T-helper 2 cell (primary cell): ENCODE measurements at places on chromosomes 12 and 14.

GRCh38 chr14:31137214-31137889 lies 70.2 kb downstream of the HECTD1 start:
- no peak for DNase-seq

GRCh38 chr12:11650286-11651281 lies 1.1 kb downstream of the ETV6 start:
- DNase-seq: no peak

DNA sequence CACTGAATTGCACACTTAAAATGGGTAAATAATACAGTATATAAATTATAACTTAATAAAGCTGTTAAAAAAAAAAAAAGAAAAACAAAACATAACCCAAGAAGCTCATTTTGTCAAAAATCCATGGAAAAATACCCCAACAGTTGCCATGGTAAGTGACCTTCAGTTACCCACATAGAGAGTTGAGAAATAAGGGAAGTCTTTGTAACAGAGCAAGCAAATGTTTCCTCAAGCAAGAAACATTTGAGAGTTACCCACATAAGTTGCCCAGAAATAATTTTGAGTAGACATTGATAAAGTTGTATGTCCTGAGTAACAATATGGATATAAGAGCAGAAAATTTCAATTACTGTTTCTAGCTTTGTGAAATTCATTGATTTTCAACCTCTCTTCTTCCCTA lies 227.4 kb downstream of the CCDC59 start:
- no peak for DNase-seq

DNA sequence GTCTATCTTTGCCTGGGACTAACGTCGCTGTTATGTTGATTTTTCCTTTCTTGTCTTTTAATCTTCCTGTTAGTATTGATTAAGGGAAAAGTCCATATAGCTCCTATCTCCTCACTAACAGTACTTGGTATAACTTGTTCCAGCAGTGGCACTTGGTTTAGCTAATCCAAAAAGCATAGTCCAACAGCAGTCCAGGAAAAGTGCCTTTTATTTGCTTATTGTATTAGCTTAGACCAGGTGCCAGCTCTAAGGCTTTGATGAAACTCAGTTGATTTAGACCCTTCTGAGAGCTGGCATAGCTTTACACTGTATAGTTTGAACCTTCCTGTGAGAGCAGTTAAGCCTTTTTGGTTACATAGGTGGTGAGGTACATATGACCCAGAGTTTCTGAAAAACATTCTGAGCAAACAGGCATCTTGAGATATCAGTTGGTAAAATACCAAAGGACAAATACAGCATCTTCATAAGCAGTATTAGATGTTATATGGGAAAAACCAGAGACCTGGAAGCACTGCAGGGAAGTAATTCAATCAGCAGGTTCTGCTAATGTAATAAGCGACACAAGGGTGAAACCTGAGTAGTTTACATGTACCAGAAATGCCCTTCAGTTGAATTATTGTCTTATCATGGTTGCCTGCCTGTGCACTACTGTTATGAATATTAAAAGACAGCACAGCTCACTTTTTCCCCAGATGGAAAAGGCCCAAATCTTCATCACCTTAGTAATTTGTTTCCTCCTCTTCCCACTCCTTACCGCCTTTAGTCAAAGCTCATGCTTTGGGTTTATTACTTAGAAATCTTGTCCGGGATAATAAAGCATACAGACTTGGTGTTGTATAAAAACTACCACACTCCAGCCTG lies 13.0 kb downstream of the PELI2 start:
- DNase-seq: no peak

DNA sequence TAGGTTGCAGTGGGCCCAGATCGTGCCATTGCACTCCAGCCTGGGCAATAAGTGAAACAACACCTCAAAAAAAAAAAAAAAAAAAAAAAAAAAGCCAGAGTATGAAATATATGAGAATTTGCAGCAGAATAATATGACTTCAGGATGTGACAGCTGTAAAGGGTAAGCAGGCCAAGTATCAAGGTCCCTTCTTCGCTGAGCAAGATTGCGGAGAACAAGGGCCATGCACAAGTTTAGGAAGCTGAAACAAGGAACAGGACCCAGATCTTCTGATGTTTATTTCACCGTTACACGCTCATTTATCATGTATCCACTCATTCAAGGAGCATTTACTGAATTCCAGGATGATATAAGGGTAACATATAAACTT lies 659 bp upstream of the FOXJ2 start:
- DNase-seq: no peak

GRCh38 chr12:65958456-65958855 lies 134.2 kb downstream of the HMGA2 start:
- DNase-seq: no peak

DNA sequence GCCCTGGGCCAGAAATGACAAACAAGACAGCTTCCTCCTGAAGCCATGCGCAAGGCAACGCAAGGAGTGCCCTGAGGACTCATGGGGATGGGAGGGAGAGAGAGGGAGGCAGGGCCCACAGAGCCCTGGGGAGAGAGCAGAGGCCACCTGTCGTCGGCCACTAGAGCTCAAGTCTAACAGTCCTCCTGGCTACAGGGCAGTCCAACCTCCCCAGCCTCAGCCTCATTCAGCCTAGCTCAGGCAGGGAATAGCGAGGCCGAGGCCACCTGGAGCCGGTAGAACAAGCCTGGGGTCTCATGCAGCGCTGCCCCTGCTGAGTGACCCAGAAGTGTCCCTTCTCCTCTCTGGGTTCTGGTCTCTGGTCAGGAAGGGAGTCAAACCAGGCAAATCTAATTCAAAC lies 69.5 kb downstream of the BCL11B start:
- no peak for DNase-seq

GRCh38 chr14:49220492-49220891 lies 365.7 kb downstream of the RPS29 start:
- no peak for DNase-seq

DNA sequence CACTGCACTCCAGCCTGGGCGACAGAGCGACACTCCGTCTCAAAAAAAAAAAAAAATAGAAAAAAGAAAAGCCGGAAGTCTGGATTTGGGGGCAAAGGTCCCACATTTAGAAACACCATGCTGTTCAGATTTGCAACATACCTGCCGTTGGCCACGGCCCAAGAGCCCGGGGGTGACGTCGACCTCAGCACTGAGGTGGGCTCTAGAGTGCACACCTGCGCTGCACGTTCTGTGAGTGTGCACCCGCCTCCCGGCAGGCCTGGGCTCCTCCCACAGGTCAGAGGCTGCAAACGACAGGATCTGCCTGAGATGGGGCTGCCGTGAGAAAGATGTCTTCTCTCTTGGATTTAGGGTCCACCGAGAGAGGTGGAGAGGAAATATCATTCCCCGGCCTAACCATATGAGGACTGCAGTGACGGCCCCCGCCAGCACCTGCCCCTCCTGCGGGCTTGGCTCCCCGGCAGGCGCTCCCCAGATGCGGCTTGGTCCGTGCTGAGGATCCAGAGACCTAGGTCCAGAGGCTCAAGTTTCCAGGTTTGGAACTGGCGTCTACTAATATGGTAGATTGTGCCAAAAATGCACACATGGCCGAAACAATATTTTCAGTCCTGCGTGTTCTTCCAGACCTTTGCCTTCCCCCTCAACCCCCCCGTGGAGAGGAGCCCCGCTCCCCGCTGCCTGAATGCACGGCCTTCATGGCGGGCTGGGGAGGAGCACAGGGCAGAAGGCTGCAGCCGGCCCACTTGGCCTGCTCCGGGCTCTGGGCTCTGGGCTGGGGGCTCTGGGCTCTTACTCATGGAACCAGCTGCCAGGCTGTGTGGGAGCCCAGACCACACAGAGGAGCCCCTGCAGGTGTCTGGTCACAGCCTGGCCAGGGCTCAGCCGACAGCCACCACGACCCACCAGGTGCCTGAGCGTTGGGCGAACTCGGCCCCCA lies 58.8 kb upstream of the FBRSL1 start:
- DNase-seq: no peak

GRCh38 chr12:44777044-44777443 lies 99.1 kb downstream of the NELL2 start:
- DNase-seq: no peak

DNA sequence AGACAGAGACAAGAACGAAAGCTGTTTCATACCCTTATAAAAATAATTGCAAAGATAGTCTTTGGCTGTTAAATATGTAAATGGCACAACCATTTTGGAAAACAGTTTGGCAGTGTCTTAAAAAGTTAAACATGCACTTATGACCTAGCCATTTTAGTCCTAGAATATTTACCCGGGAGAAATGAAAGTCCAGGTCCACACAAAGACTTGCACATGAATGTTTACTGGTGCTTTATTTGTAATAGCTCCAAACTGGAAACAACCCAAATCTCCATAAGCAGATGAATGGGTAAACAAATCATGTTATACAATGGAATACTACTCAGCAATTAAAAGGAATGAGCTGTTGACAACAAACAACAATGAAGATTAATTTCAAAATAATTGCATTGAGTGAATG lies 380.4 kb downstream of the ETNK1 start:
- no peak for DNase-seq

- no peak for DNase-seq
These were observed 562 bp upstream of the GLIPR1L2 start for GRCh38 chr12:75390156-75390898.

DNA sequence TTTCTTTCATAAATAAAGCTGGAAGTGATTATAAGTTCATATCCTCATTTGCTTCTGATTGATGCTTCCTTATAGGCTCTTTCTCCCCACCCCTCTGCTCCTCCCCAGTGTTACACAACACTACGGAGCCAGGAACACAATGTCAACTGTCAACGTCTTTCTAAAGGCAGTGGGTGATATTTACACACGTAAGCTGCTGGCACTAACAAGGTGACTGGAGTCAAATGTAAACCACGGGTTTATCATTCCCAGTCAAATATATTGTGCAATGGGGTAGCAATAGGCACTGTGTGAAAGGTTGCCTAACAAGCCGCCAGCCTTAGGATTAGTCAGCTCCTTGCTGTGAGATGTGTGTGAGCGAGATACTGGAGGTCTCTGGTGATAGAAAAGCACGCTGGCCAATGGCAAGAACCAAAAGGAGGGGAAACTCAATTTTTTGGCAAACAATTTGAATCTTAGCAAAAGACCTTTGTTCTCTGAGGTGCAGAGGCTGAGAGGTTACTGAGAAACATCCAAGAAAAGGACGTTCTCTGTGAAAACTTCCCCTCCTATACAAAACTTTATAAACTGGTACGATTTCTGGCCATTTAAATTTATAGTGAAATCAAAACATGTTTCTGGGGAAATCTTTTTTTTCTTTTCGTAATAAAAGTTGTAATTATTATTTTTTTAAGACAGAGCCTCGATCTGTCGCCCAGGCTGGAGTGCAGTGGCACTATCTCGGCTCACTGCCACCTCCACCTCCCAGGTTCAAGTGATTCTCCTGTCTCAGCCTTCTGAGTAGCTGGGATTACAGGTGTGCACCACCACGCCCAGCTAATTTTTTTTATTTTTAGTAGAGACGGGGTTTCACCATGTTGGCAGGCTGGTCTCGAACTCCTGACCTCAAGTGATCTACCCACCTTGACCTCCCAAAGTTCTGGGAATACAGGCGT lies 22.3 kb upstream of the HECTD1 start:
- no peak for DNase-seq

- DNase-seq: no peak
These were observed 57.4 kb upstream of the KRR1 start for GRCh38 chr12:75568801-75569200.

- no peak for DNase-seq
These were observed 201.3 kb upstream of the OR4E1 start for GRCh38 chr14:21874946-21875345.

DNA sequence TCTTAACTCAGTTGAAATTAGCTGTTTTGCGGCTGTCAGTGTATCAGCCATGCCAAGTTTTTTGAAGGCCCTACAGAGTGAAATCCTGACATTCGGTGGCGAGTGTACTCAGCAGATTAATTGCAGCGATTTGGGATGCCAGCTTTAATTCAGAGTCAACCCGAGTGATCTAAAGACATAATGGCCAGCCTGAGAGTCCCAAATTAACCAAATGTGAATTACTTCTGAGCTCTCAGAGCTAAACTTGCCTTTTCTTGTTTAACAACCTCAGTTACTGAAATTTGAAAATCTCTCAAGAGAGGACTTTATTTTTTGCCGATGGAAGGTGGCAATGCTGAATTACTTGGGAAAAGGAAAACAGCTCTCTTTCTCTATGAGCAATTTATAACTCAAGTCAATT lies 148.5 kb downstream of the GLT1D1 start:
- DNase-seq: no peak

DNA sequence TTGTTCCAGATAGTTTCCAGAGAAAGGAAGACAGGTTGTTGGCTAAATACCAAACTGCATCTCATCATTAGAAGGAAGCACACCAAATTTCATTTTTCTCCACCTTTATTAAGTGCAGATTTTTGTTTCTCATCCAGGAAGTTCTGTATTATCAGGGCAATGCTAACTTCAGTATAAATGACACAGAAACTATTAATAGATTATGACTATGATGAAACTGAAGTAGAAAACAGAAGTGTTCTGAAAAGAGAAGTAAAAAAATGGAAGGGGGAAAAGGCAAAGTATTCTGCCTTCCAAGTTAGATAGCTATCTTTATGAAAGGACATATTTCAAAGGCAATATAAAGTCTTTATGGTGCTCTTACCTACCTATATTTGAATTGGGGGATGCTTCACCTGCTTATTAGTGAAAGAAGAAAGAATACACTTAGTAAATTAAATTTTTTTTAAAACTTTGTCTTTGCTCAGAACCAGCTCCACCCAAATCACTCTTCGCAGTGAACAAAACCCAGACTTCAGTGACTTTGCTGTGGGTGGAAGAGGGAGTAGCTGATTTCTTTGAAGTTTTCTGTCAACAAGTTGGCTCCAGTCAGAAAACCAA lies 223.9 kb downstream of the PTPRO start:
- DNase-seq: no peak

DNA sequence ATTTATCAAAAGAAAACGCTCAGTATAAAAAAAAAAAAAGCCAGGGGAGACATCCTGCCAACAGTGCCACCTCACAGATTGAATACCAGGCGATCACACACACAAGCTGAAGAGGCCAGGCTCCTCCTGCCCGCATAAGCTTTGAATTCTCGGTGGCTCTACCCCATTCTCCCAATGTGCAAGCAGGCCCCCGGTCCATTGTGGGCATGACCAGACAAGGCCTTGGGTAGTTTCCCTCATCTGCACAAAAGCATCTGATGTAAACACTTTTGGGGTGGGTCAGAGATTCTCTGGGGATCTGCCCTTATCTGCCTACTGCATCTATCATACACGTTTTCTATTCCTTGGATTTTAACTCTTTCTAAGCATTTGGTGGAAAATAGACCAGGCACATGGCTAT lies 16.2 kb downstream of the KLRF2 start:
- DNase-seq: no peak

DNA sequence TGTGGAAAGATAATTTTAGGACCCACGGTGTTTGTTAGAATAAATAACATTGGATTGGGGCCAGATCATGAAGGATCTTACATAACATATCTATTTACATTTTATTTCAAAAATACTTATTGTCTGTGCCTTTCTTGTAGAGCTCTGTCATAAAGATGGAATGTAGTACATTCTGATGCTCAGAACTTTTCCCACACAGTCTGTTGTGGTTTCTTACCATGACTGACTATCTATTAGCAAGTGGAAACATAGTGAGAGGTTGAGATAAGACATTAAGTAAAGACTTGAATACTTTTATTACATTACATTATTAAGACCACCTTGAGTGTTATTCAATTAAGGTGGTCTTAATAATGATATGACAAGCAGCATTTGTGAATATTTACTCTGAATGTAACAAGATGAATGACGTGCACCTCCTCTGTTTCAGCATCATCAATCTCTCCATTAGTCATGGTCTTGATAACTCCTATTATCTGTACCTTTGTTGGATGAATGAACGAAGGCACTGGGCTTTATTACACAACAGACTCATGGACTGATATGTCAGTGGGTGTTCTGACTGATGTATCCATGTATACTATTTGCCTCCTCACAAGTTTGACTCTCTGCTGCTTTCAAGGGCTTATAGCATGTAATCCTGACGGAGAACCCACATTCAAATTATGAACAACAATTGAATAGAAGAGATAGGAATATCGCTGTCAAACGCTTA lies 883.0 kb upstream of the FLRT2 start:
- DNase-seq: no peak
